WTC11 (cell line): ENCODE measurements at places on chromosomes 2 and 18.

DNA sequence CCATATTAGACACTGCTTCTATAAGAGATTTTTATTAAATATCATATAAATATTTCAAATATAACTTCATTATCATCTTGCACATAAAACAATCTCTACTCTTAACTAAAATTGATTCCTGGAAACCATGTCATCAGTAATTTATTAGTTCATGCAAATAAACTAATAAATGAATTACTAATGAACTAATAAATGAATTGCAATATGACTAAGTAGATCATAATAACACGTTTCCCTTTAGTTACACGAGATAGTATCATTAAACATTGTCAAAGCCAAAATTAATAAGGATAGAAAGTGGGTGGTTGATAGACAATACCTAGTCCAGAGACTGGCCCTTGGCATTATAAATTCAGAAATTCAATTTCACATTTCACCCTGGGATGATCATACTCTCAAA lies 26.1 kb downstream of the METTL4 start:
- peaks cover 5% of the 10 kb centered on the region for H3K4me1 ChIP-seq
- DNase-seq: no peak
- no peak overlapping the region for H3K4me3 ChIP-seq
- no peak overlapping the region for H3K27ac ChIP-seq
- H3K27me3 ChIP-seq: no peaks in the 10 kb centered on the region

GRCh38 chr2:75424936-75425619 lies 135.7 kb downstream of the EVA1A start:
- no peak overlapping the region for H3K4me3 ChIP-seq
- no peak overlapping the region for H3K27ac ChIP-seq
- H3K36me3 ChIP-seq: peaks cover 5% of the 10 kb centered on the region
- peak; percentile 30 for DNase-seq
- H3K27me3 ChIP-seq: peaks cover 2% of the 10 kb centered on the region; the same call in 1 of the 2 replicates
- H3K4me1 ChIP-seq: peaks cover 33% of the 10 kb centered on the region

DNA sequence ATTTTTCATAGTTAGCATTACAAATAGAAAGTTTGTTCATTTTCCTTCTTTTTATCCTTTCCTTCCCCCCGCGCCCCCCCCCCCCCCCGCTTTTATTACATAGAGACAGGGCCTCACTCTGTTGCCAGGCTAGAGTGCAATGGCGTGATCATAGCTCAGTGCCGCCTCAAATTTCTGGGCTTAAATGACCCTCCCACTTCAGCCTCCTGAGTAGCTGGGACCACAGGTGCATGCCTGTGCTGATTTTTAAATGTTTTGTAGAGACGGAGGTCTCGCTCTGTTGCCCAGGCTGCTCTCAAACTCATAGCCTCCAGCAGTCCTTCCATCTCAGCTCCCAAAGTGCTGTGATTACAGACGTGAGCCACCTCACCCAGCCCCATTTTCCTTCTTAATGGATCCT lies 91.2 kb upstream of the ALPP start:
- no peak for DNase-seq
- H3K4me3 ChIP-seq: no peak overlapping the region
- H3K27me3 ChIP-seq: no peaks in the 10 kb centered on the region
- no peaks in the 10 kb centered on the region for H3K36me3 ChIP-seq
- no peaks in the 10 kb centered on the region; the same call in 1 of the 2 replicates for H3K4me1 ChIP-seq

DNA sequence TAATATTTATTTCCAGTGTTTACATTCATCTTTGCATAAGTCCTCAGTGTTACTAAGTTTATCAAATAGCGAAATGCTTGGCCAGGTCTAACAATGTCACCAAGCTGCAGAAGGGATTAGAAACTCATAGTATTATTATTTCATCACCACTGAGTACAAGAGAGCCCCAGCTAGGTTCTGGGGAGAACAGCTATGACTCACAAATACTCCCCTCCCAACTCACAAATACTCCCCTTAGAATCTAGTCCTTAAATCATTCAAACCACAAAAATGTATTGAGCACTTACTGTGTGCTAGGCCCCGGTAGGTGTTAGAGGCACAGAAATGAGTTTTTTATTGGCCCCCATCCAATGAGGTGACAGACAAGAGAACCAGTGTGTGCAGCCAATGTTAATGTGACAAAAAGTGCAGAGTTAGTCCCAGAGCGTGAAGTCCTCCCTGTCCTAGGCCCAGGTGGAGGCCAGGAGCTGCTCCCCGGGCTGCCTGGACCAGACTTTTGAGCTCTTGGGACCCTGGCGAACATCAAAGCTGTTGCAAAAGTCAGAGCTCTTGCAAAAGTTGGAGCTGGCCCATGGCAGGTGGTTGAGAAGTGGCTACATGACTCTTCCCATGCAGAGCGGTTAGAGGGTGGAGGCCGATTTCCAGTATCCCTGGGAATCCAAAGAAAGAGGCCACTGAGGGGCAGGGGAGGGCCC lies 9.8 kb downstream of the STEAP3 start:
- no peaks in the 10 kb centered on the region for H3K27me3 ChIP-seq
- no peak overlapping the region for H3K27ac ChIP-seq
- H3K36me3 ChIP-seq: no peaks in the 10 kb centered on the region
- H3K4me3 ChIP-seq: no peak overlapping the region

DNA sequence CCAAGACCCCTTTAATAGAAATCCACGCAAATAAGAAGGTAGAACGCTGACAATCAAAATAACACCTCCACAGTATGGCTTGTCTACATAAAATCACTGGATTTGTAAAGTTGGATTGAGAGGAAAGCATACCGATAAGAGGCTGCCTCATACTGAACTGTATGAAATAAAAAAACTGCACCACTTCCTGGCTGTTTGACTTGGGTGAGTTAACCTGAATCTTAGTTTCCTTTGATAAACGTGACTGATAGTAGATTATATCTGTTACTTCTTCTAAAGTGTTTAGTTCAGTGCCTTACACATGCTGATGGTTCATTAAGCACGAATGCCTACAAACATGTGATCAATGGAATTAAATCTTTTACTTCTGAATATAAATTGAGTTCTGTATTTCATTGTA lies 140.4 kb upstream of the RNF152 start:
- H3K4me1 ChIP-seq: peaks cover 14% of the 10 kb centered on the region
- H3K27me3 ChIP-seq: no peaks in the 10 kb centered on the region; the same call in 1 of the 2 replicates
- no peak for DNase-seq

DNA sequence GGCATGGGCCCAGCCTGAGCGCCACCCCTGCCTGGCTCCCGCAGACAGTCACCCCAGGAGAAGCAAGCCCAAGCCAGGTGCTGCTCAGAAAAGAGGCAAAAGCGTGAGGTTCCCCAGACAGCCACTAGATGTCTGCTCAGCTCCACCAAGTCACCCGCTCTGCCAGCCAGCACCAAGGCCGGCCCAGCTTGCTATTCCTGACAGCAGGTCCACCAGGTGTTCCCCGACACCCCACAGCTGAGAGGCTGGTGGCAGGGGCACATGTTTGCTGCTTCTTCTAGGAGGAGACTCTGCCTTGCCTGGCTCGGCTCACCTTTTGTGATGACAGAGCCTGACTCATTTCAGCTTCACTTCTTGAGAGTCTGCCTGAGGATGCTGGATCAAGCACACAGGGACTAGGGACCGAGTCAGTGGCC lies 206.7 kb downstream of the MGAT5 start:
- no peaks in the 10 kb centered on the region for H3K27me3 ChIP-seq
- peak; percentile 82 for DNase-seq
- H3K36me3 ChIP-seq: no peaks in the 10 kb centered on the region
- H3K27ac ChIP-seq: no peak overlapping the region
- no peak overlapping the region for H3K4me3 ChIP-seq

- DNase-seq: peak; percentile 32
- no peak overlapping the region; the same call in 1 of the 2 replicates for H3K27ac ChIP-seq
- peak overlapping the region; percentile 92 for H3K4me3 ChIP-seq
- H3K36me3 ChIP-seq: peaks cover 20% of the 10 kb centered on the region
Observed at GRCh38 chr2:5692561-5693286, 540 bp downstream of the SOX11 start.

DNA sequence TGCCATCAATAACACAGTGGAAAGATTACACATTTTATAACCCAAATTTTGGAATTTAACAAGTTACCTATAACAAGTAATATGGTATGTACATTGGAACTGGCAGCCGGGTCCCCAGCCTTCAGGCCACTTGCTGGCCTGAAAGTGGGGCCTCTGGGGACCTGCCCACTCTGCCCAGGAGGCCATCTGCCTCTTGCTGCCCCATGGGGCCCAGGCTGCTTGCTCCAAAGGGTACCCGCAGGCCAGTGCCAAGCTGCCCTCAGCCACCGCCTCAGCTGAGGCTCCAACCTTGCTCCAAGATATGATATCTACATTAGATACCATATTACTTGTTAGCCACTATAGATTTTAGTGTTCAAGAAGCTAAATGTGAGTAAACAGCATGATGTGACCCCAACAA lies 120.8 kb upstream of the TMEFF2 start:
- no peak overlapping the region for H3K27ac ChIP-seq
- DNase-seq: no peak
- H3K4me1 ChIP-seq: no peaks in the 10 kb centered on the region
- no peaks in the 10 kb centered on the region for H3K27me3 ChIP-seq
- H3K4me3 ChIP-seq: no peak overlapping the region

- peaks cover 6% of the 10 kb centered on the region for H3K4me1 ChIP-seq
- no peak for DNase-seq
- H3K4me3 ChIP-seq: no peak overlapping the region
Observed at GRCh38 chr2:196914867-196915460, 11.5 kb downstream of the PGAP1 start.

GRCh38 chr18:76823161-76823538 lies 793 bp downstream of the ZNF236 start:
- no peak for DNase-seq
- H3K4me3 ChIP-seq: peak overlapping the region; percentile 84
- peaks cover 5% of the 10 kb centered on the region for H3K36me3 ChIP-seq
- no peaks in the 10 kb centered on the region; the same call in 1 of the 2 replicates for H3K27me3 ChIP-seq
- H3K27ac ChIP-seq: peak overlapping the region; percentile 85
- peaks cover 35% of the 10 kb centered on the region for H3K4me1 ChIP-seq

GRCh38 chr2:203578759-203579643 lies 43.9 kb upstream of the RAPH1 start:
- H3K4me3 ChIP-seq: no peak overlapping the region
- no peaks in the 10 kb centered on the region for H3K36me3 ChIP-seq
- DNase-seq: no peak
- no peak overlapping the region for H3K27ac ChIP-seq

- no peak for DNase-seq
- no peaks in the 10 kb centered on the region for H3K4me1 ChIP-seq
- no peaks in the 10 kb centered on the region for H3K27me3 ChIP-seq
- H3K36me3 ChIP-seq: no peaks in the 10 kb centered on the region
Observed at GRCh38 chr18:69586537-69586936, 185.8 kb downstream of the DOK6 start.
